ENCODE measurements at places on chromosomes 1 and 21. TPM values are rescaled to one million over a fixed set of nuclear protein-coding genes. Genes with fewer than 3 reads are reported as not detected.

PTAFR gene
- 3.1 TPM for total RNA-seq

DNA sequence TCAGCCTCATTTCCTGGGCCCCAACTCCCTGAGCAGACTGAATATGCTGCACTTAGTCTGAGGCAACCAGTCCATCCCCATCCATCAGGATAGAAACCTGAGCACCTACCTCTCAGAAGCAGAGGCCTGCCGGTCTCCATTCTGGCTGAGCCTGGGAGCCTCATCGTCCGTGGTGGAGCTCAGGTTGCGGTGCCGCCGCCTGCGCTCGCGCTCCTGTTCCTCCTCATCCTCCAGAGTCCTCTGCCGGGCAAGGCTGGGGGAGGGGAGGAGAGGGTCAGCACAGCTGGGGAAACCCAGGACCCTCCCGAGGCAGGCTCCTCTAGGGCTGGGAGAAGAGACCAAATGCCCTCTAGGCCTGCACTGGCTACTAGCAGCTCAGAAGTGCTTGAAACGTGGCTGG is 10.1 kb downstream of the LAD1 start:
- no peak for DNase-seq

GRCh38 chr1:64539781-64540218 is 69.9 kb downstream of the CACHD1 start:
- DNase-seq, result peak; percentile 66

ZNF695 gene
- total RNA-seq, result 1.7 TPM

GRCh38 chr1:102050556-102050955 is 53.8 kb upstream of the OLFM3 start:
- DNase-seq, result no peak

- no peak for DNase-seq
Observed at GRCh38 chr1:198622001-198622400, 16.8 kb upstream of the PTPRC start.

WDR64 gene
- not detected for total RNA-seq

DNA sequence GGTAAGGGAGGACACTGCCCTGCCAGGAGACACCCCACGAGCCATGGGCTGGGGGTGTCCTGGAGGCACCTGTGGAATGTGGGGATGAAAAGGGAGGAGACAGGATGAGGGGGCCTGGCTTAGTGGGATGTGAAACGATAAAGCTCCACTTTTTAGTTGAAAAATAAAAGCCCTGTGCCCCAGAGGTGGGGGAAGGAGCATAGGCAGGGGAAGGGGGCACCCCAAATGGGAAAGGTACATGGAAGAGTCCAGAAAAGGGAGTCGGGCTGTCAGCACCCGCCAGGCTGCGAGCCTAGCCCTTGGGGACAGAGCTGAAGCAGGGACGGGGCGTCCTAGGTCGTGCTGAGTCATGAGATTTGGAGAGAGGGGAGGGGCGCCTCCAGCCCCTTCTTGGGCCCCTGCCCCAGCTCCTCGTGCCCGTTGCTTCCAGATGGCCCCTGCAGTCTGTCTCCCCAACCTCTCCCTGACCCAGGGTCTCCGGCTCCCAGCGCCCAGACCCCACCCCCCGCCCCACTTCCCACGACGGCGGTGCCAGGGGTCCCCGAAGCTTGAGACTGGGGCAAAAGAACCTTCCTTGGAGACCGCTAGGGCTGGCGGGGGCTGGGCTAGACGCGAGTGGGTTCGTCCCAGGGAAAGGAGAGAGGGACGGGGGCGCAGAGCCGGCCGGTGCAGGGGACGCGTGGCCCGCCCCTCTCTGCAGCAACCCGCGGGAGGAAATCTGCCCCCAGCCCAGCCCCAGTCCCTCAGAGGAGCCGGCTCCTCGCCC is 795 bp downstream of the SYT2 start:
- DNase-seq, result no peak

- DNase-seq, result no peak
Observed at GRCh38 chr1:171809834-171810233, 28.4 kb downstream of the METTL13 start.

TTC3 gene
- total RNA-seq, result 337 TPM

GRCh38 chr1:230186874-230187273 is 119.8 kb downstream of the GALNT2 start:
- DNase-seq, result no peak

DNA sequence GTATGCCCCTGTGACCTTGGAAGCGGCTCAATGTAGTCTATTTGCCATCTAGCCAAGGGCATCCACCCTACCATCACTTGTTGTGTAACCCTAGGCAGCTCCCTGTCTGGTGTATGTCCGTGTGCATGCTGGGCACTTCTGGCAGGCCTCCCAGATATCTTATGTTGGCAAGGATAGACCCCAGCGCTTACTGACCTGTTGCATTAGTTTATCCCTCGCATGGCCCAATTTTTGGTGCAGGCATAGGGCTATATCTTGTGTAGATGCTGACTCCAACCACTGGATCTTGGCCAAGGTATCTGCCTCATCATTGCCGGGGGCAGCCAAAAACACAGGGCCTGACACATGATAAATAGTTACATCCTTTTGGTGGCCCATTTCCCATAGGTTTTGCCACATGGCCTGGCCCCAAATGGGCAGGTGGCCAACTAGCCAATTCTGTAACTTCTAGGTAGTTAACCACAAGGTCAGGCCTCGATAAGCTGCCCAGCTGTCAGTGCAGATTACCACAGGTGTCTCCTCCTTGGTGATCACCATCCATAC is 14.0 kb upstream of the TBX19 start:
- no peak for DNase-seq

HMGCS2 gene
- 0.89 TPM for total RNA-seq

HMGN2 gene
- 412 TPM for total RNA-seq

DNA sequence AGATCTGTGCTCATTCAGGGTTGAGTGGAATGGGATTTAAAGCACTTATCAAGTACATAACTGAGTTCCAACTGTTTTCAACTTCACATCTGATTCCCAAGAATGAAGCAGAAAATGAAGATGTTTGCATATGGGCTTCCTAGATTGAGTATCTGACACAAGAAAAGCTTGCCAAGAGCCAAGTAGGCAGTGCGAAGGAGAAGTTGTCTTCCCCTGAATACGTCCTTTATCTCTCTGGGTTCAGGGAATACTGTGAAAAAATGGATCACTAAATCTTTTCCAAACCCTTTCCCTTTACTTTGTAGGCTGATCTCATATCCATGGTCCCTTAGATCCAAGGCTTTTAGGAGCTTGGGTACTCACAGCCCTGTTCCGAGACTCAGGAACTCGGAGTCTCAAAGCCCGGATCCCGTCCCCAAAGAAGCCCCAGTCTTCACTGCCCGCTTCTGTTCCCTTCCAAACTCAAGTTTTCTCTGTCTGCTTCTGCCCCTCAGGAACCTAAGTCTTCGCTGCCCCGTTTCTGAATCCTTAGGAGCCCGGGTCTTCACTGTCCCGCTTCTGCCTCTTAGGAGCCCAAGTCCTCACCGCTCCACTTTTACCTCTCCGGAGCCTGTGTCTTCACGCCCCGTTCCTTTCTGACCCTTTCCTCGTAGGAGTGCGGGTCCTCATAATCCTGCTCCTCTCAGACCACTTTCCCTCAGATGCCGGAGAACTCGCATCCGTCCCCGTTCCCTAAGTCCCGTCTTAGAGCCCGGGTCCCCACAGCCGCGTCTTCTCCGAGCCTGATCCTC is 616 bp downstream of the TAF12 start:
- peak; percentile 15 for DNase-seq

DNA sequence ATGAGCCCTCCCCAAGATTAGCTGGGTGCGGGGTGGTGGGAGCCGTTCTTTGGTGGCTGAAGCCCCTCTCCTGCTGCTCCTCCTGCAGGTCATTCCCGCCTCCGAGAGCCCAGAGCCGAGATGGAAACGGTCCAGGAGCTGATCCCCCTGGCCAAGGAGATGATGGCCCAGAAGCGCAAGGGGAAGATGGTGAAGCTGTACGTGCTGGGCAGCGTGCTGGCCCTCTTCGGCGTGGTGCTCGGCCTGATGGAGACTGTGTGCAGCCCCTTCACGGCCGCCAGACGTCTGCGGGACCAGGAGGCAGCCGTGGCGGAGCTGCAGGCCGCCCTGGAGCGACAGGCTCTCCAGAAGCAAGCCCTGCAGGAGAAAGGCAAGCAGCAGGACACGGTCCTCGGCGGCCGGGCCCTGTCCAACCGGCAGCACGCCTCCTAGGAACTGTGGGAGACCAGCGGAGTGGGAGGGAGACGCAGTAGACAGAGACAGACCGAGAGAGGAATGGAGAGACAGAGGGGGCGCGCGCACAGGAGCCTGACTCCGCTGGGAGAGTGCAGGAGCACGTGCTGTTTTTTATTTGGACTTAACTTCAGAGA is 448 bp downstream of the G0S2 start:
- no peak for DNase-seq

MAP10 gene
- total RNA-seq, result 2.4 TPM

PBX1 gene
- total RNA-seq, result 57.2 TPM

AK4 gene
- total RNA-seq, result 18.9 TPM

- no peak for DNase-seq
Observed at GRCh38 chr1:38360807-38361206, 314.2 kb upstream of the POU3F1 start.

GRCh38 chr1:30868833-30869435 is 39.6 kb downstream of the SDC3 start:
- no peak for DNase-seq

GRCh38 chr1:246450611-246451251 is 56.3 kb downstream of the SMYD3 start:
- peak; percentile 69 for DNase-seq

DNA sequence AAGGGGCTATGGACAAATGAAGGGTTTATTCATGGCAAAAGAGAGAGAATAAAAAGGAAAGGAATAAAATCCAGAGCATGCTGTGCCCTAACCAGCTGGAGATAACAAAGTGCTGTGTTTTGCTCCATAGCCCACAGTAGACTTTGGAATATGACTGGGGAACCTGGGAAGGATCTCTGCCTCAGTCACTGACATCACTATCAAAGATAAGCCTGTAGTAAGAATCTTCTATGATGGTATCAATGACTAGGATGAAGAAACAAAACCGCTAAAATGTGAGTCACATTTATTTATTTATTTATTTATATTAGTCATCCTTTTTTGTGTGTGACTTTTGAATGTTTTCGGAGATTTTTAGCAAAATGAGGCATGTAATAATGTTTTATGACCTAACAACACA is 56.3 kb downstream of the NVL start:
- no peak for DNase-seq

LAD1 gene
- 35.7 TPM for total RNA-seq

- DNase-seq, result no peak
Observed at GRCh38 chr1:219438386-219438785, 174.5 kb downstream of the ZC3H11B start.

CD52 gene
- 2.8 TPM for total RNA-seq

NTNG1 gene
- total RNA-seq, result 9.1 TPM

- DNase-seq, result no peak
Observed at GRCh38 chr1:4301007-4301406, 353.4 kb upstream of the AJAP1 start.

GRCh38 chr1:164504749-164505148 is 54.2 kb upstream of the PBX1 start:
- no peak for DNase-seq

SLC9C2 gene
- not detected for total RNA-seq

NTMT2 gene
- not detected for total RNA-seq

GNG4 gene
- total RNA-seq, result 1.6 TPM

DNA sequence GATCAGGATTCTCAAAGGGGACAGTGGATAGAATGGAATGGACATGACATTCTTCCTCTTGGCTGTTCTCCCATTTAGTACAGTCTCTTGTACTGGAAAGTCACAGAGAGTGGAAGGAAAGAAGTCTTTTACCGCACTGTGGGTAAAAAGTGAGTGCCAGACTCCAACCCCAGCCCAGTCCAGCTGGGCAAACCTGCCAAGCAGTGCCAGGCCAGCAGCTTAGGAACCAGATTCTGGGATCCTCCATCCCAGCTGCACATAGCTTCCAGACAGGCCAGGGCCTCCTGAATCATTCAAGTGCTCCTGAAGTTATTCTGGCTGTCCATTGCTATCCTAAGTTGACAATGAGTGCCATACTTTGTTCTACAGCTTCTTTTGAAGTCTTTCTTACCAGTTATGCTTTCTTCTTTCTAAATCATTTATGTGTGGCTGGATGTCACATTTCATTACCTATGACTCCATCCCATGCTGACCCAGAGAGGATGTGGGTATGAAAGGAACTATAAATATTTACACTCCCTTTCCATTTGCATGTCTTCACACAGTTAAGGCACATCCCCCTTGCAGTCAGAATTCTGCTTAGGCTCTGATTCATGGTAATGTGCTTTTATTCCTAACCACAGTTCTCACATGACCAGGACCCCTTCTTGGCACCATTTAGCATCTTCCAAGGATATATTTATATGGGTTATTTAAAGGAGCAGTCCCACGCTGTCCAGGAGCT is 88.9 kb downstream of the AK5 start:
- DNase-seq, result no peak

- no peak for DNase-seq
Observed at GRCh38 chr1:23576338-23577055, 17.2 kb upstream of the ID3 start.

OVAAL gene
- total RNA-seq, result not detected

GRCh38 chr1:26278303-26278702 is 1.6 kb upstream of the SH3BGRL3 start:
- no peak for DNase-seq

SYCP1 gene
- not detected for total RNA-seq

UAP1 gene
- 54.6 TPM for total RNA-seq

DNA sequence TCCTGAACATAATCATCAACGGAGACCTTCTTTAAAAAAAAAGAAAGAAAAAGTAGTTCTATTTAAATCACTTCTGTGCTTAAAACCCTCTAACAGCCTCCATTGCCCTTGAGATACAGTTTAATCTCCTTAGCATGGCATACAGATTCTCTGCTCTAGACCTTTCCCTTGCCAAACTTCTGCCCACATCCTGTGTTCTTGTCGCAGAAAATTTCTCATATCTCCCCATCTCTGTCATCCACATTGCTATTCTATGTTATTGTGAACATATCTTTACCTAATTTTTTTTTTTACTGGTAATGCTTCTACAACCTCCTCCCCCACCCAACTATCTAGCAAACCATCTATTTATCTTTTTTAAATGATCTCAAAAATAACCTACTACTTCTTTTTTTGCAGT is 135.7 kb upstream of the PROX1 start:
- DNase-seq, result no peak

DNA sequence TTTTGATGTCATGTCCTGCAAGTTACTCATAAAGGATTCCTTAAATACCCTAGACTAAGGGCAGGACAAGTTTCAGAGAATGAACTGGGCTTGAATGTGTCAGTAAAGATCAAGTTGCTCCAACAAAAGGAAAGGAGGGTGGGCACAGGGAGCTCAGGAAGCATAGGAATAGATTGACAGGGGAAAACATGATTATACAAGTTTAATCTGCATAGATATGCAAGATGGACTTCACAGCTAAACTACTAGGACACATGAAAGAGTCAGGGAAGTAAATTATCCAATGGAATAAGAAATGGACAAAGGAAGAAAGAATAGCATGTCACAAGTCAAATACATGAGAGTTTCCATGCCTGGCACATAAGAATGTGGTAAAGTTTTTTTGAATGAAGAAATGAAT is 203.9 kb upstream of the SAMSN1 start:
- DNase-seq, result no peak

- no peak for DNase-seq
Observed at GRCh38 chr1:214838351-214838750, 235.4 kb downstream of the CENPF start.

HHAT gene
- total RNA-seq, result 6.8 TPM

GRCh38 chr1:61682891-61683290 is 42.0 kb downstream of the TM2D1 start:
- no peak for DNase-seq

- DNase-seq, result no peak
Observed at GRCh38 chr1:105485207-105485606, 1571.3 kb upstream of the PRMT6 start.

Measured in skin of body (tissue), 3 donors.